ENCODE measurements at places on chromosomes 12 and 14.

DNA sequence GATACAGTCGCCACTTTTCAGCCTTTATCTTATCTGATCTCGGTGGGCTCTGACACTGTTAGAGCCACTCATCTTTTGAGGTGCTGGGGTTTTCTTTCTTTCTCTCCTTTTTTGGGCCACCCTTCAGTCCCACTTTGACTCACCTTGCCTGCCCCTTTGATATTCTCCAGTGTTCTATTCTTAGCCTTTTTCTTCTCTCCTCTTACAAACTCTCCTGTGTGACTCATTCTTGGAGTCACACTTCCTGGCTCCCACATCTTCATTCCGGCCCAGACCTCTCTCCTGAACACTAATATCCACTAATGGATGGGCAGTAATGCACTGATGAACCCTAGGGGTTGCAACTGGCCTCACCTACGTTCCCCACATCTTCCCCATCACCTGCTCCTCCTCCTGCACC lies 2.2 kb upstream of the DCD start:
- no peak for DNase-seq

DNA sequence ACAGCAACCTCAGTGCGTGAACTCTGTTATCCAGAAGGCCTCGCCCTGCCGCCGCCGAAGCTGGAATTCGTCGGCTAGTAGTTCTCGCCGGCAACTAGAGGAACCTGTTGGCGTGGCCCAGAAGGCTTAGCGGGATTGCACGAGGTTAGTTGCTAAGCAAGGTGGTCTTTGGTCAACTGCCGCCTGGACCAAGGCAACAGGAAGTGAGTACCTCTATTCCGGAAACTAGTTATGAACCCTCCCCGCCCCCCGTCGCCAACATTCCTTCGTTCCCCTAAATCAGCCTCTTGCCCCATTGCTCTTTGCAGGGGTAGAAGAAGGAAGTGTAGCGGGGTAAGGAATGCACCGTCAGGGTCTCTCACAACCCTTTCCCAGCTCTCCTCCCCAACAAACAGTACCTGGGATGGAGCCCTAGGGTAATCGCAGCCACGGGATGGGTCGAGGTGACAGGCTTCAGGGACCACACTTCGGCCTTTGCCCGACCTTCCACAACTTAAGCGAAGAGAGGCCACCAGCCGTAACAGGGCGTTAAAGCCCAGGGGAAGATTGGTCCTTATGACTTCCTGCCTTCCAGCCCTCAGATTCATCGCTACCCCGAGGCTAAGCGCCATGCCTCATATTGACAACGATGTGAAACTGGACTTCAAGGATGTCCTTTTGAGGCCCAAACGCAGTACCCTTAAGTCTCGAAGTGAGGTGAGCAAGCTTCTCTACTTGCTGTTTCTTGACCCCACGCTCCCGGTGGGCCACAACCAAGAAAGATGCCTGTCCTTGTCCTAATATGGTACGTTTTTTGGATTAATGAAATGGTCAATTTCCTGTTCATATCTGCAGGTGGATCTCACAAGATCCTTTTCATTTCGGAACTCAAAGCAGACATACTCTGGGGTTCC lies at the start of gene GMPR2:
TSS of gene GMPR2 (plus strand) at position 285 of the 893 bp plus-strand sequence. CDS start at position 610, 325 bp downstream.
- DNase-seq = no peak

DNA sequence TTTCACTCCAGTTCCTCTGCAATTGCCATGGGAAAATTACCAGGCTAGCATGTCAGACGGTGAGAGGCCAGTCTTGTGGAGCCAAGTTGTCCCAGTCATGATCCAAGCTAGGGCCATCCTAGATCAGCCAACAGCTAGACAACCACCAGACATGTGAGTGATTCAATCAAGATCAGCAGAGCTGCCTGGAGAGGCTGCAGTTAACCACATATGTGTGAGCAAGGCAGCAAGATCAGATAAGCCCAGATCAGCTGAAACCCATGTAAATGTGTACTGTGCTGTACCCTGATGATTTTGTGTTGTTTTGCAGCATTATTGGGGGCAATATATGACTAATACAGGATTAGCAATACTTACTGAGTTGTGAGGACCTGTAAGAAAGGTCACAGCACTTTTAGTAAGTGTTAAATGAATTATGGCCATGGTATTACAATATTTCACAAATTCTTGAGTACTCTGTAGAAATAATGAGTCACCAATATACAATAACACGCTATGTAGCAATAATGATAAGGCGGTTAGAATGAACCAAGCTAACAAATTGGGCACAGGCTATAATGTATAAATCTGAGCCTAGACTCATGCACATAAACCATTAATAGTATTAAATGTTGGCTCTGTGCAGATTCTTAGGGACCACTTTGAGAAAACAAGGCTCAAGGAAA lies 91.4 kb downstream of the SUDS3 start:
- DNase-seq = no peak

DNA sequence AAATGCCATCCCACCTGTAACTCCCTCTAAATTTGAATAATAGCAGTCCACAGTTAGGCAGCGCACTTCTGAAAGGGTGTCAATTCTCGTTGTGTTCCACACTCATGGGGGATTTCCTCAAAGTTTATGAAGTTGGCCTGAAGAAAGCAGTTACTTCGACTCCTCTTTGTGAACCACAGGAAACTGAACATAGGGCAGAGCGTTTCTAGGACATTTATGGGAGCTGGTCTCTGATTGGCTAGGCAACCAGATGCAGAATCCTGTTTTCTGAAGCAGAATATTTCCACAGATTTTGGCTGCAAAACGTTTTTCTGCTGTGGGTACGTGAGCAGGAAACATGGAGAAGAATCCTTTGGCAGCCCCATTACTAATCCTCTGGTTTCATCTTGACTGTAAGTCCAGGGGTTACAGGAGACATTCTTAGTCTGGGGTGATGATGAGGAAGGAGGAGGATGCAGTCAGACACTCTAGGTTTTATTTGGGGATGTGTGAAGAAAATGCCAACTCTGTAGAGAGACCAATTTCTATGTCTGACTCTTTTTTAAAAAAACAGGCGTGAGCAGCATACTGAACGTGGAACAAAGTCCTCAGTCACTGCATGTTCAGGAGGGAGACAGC lies 431.5 kb upstream of the OR4E1 start:
- DNase-seq = no peak

- DNase-seq = no peak
These were observed 9.8 kb downstream of the PSEN1 start for GRCh38 chr14:73146111-73146510.

DNA sequence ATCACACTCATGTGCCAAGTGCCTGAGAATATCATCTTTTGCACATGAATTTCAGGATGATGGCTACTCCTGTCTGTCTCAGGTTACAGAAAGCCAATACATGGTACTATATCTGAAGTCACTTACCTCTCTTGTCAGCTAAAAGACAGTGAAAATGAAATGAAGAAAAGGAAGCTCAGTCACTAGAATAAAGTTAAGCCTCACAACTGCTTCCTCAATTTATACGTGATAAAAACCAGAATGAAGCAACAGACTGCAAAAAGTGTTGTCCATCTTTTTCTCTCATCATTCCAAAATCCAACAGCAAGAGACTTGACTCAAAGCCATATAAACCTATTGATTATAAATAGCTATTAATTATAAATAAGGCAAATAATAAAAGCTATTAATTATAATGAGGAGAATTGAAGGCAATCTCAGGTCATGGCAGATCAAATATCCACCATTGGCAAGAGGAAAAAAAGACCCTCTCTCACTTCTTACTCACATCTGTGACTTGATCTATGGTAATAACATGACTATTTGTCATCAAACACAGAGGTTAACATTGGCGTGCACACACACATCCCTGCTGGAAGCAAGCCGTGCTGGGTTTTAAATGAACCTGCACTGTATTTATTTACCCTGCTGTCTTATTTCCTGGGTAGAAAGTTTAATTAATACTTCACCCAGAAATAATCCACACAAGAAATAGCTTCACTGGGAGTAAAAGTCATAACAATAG lies 10.0 kb downstream of the NIN start:
- DNase-seq = no peak

- no peak for DNase-seq
These were observed 411.2 kb downstream of the NPAS3 start for GRCh38 chr14:33349871-33350270.

GRCh38 chr14:22535916-22536315 lies 53.1 kb downstream of the DAD1 start:
- no peak for DNase-seq

- DNase-seq = no peak
These were observed 519 bp upstream of the AP1G2 start for GRCh38 chr14:23568021-23568599.

GRCh38 chr12:98341732-98342131 lies 173.7 kb upstream of the TMPO start:
- no peak for DNase-seq

- DNase-seq = peak; percentile 29
These were observed 1.5 kb downstream of the PNMA1 start for GRCh38 chr14:73712540-73713180.

- peak; percentile 41 for DNase-seq
These were observed 7.7 kb upstream of the AMN1 start for GRCh38 chr12:31736472-31736871.

DNA sequence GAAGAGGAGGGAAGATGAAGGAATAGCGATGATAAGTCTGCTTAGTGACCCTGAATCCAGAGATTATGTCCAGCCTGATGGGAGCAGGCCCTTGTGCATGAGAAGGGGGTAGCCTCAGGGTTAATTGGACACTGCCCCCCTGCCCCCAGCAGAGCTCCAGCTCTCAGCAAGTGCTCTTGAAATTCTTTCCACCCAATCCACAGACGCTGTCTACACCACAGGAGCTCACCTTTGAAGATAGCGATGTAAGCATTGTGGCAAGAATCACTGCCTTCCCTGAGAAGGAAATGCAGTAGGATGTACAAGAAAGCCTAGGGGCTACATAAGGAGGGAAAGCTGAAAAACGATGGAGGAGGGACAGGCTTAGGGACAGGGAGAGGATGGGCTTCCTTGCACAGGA lies 39.4 kb downstream of the CRACR2A start:
- no peak for DNase-seq

- DNase-seq = no peak
These were observed 1.1 kb downstream of the ANGEL1 start for GRCh38 chr14:76811561-76811960.

DNA sequence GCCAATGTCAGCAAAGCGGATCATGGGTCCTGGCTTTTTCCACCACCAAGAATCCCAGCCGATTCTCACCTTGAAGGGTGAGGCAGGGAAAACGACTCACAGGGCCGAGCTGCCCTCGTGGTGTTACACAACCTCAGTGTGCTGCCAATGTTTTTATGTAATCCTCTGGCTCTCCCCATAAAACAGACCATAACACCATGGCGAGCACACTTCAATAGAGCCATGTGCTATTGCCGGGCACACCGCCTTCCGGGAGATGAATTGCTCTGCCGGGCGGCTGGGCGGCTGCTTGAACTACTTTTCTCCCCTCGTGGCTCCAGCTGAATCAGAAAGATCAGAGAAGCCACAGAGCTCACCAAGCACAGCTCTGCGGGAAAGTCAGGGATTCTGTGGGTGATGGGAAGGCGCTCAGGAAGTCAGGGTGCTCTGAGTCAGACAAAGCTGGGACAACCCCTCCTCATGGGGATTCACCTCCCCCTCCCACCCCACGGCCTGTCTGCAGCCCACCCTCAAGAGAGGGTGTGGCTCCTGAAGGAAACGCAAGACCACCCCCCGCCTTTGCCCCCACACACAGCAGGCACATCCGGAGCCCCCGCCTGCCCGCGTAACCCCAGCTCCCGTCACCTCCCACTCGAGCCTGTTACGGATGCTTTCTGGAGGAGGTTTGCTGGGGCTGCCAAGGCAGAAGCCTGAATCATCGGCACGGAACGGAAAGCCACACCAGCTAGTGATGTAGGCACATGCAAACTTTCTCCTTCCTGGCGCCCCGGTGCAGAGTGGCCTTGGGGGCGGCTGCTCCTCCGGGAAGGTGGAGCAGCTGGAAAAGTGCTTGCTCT lies 1.8 kb downstream of the GALNT9 start:
- DNase-seq = peak; percentile 83

DNA sequence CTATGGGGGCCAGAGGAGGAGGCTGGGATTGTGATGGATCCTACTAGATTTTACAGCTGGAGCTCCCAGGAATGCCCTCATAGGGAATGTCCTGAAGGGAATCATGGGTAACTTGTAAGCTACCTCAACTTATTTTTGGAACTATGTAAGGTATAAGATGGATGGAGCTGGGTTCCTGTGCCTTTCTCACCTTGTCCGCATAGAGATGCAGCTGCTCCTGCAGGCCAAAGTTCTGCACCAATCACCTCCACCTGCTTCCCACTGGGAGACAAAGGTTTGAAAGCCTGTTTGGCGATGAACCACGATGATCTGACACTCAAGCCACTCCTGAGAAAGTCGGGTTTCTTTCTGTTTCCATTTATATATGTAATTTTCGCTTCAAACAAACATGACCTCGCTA lies 648 bp upstream of the AKAP5 start:
- no peak for DNase-seq

- no peak for DNase-seq
These were observed 62.7 kb downstream of the CHST11 start for GRCh38 chr12:104519190-104520019.

GRCh38 chr14:51298895-51299294 lies 58.8 kb downstream of the TMX1 start:
- DNase-seq = no peak

GRCh38 chr12:105485321-105485910 lies 154.9 kb downstream of the C12orf75 start:
- peak; percentile 32 for DNase-seq

DNA sequence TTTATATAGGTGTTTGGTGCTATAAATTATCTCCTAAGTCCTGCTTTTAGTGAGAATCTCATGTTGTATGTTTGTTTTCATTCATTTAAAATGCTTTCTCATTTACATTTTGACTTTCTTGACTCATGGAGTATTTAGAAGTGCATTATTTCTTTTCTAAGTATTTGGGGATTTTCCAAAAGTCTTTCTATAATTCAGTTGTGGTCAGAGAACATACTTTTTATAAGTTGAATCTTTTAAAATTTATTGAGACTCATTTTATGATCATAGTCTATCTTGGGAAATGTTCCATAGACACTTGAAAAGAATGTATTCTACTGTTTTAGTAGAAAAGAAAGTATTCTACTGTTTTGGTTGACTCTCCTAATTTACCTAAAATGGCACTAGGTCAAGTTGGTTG lies 168.2 kb downstream of the AKAP6 start:
- no peak for DNase-seq

GRCh38 chr14:96084796-96085195 lies 45.6 kb downstream of the C14orf132 start:
- DNase-seq = no peak
